ENCODE measurements at places on chromosomes 6 and 20.

GRCh38 chr6:87723170-87724078 lies 21.4 kb upstream of the AKIRIN2 start:
- no peak for DNase-seq

GRCh38 chr20:9409981-9410380 lies 104.4 kb upstream of the LAMP5 start:
- DNase-seq: no peak

DNA sequence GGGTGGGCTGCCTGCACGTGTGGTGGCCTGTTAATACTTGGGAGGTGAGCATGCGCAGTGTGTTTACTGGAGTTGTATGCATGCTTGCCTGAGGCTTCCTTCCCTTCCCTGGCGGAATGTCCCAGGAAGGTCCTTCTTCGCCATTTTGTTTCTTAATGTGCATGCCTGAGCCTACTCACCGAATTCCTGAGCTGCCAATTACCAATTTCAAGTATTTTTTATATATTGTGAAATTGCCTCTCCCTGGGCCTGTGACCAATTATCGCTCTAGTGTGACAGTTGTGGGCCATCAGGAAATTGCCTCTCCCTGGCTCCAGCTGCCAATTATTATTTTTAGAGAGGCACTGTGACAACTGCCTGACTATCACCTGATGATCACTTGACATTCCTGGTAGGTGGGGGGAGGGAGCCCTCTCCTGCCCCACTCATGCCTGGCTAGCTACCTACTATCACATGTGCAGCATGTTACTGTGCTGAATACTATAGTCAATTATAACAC lies 70.0 kb downstream of the FAM50B start:
- DNase-seq: no peak

DNA sequence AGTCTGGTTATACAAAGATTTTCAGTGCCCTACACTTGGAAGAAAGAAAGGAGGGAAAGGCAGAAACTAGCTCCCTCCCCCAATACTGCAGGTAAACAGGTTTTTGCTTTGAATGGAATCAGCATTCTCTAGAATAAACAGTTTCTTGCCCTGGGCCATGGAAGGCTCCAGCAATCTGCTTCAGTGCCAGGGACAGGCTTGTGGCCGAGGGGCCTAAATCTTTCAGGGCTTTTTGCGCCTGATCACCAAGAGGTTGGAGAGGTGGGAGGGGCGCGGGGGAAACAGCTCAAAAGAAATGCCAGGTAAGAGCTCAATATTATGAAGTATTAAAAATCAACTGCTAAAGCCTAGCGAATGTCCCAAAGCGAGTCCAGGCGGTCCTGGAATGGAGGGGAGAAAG lies 23.8 kb downstream of the TFAP2B start:
- no peak for DNase-seq

- DNase-seq: no peak
Measured at GRCh38 chr6:117739869-117740268, 64.6 kb downstream of the NUS1 start.

- DNase-seq: no peak
Measured at GRCh38 chr6:109491207-109491938, 8.4 kb upstream of the ZBTB24 start.

GRCh38 chr6:1240766-1241318 lies 71.1 kb upstream of the FOXQ1 start:
- DNase-seq: no peak

- no peak for DNase-seq
Measured at GRCh38 chr6:167510648-167511047, 185.8 kb downstream of the TTLL2 start.

DNA sequence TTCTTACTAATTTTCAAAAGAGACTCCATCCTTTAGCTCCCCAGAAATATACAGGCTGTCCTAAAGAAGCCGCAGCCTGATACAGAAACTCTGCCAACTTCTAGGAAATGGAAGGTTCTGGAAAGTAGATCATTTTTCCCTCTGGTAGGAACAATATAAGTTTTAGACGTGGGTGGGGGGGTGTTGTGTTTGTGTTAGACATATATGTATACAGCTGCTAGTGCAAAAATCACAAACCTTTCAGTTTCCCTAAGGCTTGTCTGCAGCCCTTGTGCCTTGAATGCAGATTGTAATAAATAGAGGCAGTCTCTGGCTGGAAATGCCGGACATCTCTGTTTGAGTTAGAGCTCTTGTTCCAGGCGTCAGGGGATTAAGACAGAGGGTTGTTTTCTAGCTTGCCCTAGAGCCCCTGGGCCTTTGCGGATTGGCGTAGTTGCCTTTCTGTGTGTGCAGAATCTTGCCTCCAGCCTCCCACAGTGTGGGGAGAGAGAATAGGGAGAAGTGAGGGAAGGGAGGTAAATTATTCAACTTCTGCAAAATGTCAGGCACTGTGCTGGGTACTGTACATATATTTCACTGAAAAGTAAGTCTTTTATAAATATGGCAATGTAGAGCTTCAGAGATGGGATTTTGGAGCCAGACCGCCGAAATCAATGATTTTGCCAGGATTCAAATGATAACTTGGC lies 269.7 kb downstream of the PRL start:
- no peak for DNase-seq

DNA sequence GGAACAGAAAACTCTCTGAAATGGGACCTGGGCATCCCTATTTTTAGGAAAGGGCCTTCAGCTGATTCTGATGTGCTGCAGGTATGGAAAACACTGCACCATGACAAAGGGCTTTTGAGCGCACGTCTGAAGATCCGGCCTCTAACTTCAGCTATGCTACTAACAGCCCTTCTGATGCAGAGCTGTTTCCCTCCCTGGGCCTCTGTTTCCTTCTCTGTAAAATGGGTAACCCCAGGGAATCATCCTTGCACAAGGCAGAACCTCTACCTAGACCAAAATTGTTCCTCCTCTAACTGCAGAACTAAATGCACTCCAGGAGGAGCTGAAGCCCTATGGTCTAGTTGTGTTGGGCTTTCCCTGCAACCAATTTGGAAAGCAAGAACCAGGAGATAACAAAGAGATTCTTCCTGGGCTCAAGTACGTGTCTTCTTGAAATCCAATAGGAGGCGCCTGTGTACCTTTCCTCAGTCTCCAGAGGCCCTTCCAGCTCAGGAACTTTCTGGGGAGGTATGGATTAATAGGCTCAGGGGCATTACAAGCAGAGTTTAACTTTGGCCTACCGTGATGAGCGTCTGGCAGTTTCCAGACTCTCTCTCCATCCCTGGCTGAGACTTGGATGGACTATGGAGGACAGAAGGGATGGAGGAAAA lies 5.9 kb downstream of the GPX5 start:
- no peak for DNase-seq

- no peak for DNase-seq
Measured at GRCh38 chr6:19895866-19896692, 58.9 kb downstream of the ID4 start.

GRCh38 chr6:139625081-139625939 lies 250.9 kb upstream of the CITED2 start:
- no peak for DNase-seq

GRCh38 chr6:41799559-41799911 lies 12.0 kb downstream of the TOMM6 start:
- no peak for DNase-seq

- DNase-seq: no peak
Measured at GRCh38 chr6:2641044-2641725, 109.5 kb downstream of the MYLK4 start.

- no peak for DNase-seq
Measured at GRCh38 chr20:19673575-19673974, 84.5 kb upstream of the RIN2 start.

DNA sequence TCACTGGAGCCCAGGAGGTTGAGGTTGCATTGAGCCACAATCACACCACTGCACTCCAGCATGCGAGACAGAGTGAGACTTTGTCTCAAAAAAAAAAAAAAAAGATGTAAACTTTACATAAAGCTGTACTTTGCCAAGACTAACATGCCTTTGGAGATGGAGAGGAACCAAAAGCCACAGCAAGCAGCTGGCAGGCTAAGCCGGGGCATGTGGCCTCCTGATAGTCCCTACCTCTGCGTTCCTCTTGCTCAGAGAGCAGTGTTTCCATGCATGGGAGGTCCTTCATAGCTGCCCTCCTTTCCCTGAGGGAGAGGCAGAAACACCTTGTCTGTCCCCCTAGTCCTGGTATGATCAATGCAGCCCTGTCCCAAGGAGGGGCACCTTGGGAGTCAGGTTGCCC lies 35.2 kb downstream of the SPATA2 start:
- no peak for DNase-seq

DNA sequence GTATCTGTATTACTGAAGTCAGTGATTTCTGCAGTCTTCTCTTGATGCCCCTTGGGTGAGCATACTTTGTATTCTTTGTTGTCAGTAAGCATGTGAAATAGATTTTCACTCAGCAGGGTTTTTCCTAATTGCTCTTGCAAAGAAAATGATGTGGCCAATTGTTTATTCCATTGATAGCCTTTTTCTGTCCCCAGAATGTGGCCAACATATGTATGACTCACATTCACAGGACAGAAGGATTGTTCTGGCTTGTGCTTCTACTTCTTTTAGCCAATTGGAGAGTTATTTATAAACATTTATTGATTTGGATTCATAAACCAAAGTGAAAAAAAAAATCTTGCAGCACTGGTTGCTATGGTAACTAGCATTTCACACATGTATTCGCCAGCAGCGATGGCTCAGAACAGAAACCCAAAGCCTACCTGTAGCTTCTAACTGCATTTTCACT lies 54.4 kb upstream of the RBM24 start:
- no peak for DNase-seq

- no peak for DNase-seq
Measured at GRCh38 chr6:2124260-2124709, 121.1 kb downstream of the GMDS start.

DNA sequence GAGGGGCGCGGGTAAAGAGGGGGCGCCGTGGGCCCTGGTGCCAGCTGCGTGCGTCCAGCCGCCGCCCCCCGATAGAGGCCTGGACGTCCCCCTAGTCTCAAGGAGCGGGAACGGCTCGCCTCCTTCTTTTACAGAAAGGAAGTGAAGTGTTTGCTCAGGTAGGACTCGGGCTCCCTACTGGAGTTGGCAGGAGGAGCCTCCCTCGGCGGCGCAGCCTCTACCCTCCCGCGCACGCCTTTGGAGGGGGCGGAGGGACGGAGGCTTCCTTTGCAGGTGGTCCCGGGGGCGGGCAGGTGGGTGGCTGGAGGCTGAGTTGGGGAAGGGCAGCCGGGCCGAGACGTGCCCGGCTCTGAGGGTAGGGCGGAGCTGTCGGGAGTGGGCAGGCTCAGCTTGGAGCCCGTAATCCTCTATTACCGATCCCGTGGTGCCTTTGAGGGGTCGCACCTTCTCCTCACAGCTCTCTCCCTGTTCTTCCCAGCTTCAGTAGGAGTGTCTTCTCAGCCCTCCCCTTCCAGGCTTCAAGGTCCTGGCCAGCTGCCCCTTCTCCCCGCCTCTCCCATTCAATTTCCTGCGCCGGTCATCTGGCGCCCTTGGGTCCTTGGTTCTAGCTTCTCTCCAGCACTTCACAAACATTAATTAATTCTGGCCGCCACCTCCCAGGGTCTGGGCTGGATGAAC lies 728 bp downstream of the ITPR3 start:
- DNase-seq: no peak

- no peak for DNase-seq
Measured at GRCh38 chr6:23478312-23478711, 647.7 kb upstream of the NRSN1 start.

DNA sequence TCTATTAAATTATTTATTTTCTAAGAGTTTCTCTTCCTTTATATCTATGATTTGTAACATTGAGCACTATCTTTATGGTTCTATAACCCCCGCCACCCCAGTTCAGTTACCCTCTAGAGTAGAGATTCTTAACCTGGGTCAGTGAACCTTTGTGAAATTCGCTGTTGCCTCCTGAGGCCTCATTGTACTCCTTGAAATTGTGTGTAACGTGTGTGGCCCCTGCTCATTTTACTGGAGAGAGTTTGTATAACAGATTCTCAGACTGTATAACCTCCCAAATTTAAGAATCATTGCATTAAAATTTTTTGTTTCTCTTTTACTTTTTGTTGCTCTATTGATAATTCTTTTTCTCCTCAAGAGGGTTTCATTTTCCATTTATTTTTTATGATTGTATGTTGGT lies 65.3 kb downstream of the ADGRG6 start:
- DNase-seq: no peak

DNA sequence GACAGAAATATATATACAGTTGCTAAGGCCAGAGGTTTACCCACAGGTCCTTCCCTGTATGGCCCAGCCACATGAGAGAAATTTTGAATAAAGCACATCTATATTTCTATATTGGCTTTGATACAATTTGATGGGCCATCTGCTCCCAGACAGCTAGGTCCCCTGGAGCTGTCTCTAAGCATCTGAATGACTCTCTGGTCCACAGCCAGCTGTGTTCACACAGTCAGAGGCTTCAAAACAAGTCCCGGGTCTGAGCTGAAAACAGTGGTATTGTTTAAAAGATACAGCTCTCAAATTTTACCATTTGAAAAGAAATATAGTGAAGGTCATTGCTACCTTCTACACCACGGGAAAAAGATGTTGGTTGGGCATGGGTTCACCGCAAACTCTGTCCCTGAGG lies 161.1 kb downstream of the SLC35B3 start:
- no peak for DNase-seq

DNA sequence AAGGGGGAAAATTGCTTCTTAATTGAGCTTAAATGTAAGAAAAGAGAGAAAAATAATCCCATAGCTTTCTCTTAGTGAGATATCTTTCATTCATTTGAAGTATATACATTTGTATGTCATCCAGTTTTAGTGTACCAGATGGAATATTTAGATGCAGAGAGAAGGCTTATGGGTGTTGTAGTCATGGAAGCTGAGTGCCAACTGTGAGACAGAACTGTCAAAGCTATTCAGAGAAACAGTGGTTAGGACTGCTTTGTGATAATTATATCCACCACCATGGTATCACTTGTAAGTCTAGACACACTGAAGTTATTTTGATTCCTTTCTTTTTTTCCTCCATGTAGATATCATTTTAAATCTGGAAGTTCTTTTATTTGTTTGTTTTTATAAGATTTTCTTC lies 524.3 kb upstream of the EPHA7 start:
- DNase-seq: no peak

DNA sequence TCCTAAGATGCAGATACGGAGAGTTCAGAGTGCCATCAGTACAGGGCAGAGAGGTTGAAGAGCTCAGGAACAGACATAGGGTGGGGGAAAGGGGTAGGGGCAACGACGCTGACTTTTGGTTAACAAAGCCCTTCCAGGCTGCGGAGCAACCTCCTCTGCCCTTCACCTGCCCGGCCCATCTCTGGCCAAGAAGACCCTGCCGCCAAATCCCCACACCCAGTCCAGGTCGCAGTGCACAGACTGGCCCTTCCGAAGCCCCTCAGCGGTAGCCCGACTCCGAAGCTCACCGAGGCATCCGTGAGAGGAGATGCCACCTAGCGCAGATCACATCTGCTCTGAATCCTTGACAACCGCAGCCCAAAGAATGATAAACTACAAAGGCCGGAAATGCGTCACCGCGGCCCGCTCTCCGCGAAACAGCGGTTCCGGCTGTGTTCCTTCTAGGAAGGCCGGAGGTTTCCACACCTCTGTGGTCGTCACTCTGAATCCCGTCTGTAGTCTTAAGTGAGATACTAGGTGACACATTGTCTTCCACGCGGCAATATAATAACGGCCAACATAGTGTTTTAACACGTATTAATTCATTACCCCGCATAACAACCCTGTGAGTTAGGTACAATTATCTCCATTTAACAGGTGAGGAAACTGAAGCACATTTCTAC lies at the start of gene ZSCAN23:
Gene ZSCAN23, minus strand, starts transcription at position 380 of the 662 bp plus-strand sequence. CDS start 7,225 bp downstream, outside the sequence.
- peak; percentile 79 for DNase-seq
